ENCODE measurements at places on chromosomes 7 and 10. TPM values are rescaled to one million over a fixed set of nuclear protein-coding genes. Genes with fewer than 3 reads are reported as not detected.

C1QL3 gene
- not detected for total RNA-seq

LDB3 gene
- under 0.01 TPM for total RNA-seq

HEPACAM2 gene
- total RNA-seq = not detected

TSPAN33 gene
- 0.76 TPM for total RNA-seq

ADRA2A gene
- 74.8 TPM for total RNA-seq

NEBL gene
- not detected for total RNA-seq

IFIT1B gene
- not detected for total RNA-seq

PRR15 gene
- 6.1 TPM for total RNA-seq

LRRD1 gene
- total RNA-seq = not detected
